ENCODE measurements at places on chromosomes 6 and 20.

GRCh38 chr6:154093231-154094044, 54.4 kb downstream of the OPRM1 start:
- no peak for DNase-seq

DNA sequence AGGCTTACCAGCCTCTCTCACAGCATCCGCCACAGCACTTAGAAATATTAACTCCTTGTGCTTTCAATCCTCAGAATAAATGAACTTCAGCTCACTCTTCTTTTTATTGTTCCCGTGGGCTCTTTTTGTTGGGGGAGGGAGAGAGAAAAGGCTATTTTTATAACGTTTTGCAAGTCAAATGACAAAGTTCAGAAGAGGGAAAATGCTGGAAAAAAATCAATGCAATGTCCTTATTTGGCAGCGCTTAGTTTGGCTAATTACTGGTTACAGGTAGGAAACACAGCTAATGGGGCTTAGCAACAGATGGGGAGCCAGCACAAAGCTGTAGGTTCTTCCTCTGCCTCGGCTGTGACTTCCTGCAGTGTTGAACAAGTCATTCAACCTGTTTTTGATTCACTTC, 1067.0 kb upstream of the MAP3K7 start:
- no peak for DNase-seq

- DNase-seq: no peak
Observed at GRCh38 chr6:124008000-124008987, 204.6 kb downstream of the NKAIN2 start.

- no peak for DNase-seq
Observed at GRCh38 chr6:149563928-149564325, 2.2 kb upstream of the GINM1 start.

GRCh38 chr6:157706883-157707282, 116.2 kb upstream of the SNX9 start:
- no peak for DNase-seq

DNA sequence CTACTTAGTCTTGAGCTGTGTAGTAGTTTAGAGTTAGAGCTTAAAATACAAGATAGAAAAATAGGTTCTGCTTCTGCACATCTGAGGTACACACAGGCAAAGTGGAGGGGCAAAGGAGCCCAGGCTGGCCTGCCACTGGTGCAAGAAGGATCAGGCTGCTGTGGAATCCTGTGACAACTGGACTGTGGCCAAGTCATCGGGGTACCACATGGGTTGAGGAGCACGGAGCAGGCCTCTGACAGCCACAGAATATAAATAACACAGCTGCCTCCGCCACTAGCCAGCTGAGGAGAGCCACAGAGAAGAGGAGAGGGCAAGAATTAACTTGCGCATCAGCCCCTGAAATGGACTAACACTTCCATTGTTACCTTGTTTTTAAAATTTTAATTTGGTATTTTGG, 206.0 kb upstream of the MARCKS start:
- no peak for DNase-seq

DNA sequence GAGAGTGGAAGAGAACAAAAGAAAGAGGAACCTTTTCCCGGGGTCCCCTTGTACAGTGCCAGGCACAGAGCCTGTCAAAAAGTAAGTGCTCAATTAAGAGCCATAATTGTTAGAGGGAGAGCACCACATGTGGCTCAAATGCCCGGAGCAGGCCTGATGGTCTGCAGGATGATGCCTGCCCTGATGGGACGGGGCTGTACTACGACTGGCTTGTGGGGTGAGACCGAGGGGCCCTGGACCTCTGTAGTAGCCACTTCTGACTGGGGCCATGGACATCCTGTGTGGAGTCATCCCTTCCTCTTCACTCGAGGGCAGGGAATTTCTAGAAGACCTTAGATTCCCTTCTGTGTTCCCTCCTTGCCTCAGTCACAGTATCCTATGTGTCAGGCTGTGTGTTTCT, 47.9 kb downstream of the KCNK5 start:
- DNase-seq: no peak
